Uterus (tissue), 4 donors: ENCODE measurements at places on chromosomes 1 and 21.
A peak's percentile ranks its signal among the peaks of the same experiment; 100 is the strongest.

- DNase-seq, result no peak
Measured at GRCh38 chr1:171716616-171717015, 25.2 kb downstream of the VAMP4 start.

DNA sequence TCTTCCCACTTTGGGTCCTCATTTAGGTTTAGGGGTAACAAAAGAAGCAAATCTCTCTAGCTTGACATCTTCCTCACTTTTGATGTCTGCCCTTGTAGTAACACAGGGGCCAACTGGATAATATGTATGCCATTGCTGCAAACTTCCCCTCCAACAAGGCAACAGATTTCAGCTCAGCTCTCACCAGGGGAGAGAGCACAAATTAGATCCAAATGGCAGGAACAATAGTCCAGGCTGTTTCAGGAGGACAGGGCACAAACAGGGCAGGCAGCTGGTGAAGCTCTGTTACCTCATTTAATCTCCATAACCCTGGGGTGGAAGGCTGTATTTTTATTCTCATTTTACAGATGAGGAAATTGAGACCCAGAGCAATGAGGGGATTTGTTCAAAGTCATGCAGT, 4.3 kb upstream of the PIK3R3 start:
- no peak for DNase-seq

- no peak for DNase-seq
Measured at GRCh38 chr1:199742547-199742946, 285.0 kb upstream of the NR5A2 start.

DNA sequence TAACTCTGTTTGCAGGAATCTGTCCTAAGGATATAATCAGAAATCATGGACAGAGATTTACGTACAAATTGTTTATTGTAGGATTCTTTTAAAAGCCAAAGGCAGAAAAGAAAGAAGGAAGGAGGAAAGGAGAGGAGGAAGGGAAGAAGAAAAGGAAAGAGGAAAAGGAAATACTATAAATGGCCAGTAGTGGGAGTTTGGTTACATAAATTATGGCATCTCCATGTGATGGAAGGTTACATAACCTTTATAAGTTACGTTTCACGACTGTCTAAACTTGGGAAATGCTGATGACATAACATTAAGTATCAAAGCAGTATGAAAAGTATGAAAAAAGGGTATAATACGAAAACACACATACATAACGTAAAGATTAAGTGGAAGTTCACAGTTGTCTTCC, 39.0 kb downstream of the SMYD2 start:
- DNase-seq, result no peak

GRCh38 chr1:236685917-236686814, at the start of gene ACTN2:
Gene ACTN2 (plus strand): TSS chr1:236686499. CDS start chr1:236686674, 175 bp downstream.
- DNase-seq, result peak; percentile 54

GRCh38 chr1:91501523-91501851, 836 bp downstream of the CDC7 start:
- no peak for DNase-seq

DNA sequence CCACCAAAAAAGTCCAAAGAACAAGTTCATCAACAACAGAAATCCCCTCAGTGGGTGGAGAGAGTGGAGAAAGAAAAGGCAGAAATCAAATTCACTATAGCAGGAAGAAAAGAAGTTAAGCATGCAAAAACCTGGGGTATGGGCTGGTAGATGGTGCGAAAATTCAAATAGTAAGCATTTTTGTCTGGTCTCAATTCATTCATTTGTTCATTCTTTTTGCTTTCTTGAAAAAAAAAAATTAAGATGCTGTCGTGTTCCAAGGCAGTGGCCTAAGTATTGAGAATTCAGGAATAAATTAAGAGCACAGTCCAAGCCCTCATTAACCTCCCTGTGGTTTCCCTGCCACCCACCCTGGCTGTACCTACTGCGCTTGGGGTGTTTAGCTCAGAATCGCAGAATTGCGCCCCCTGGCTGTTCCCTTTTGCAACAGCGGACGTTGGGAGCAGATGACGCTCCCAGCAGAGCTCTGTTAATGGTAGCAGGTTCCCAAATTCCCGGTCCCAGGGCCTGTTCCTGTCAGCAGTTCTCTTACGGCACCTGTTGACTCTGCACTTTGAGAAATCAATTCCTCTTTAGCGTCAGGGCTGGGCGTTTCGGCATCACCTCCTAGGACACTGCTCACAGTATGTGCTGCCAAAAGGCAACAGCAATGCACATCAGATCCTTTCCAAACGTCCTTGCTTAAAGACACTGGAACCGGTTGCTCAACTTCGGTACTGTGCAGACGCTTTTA, 34.0 kb upstream of the SSX2IP start:
- DNase-seq, result no peak

DNA sequence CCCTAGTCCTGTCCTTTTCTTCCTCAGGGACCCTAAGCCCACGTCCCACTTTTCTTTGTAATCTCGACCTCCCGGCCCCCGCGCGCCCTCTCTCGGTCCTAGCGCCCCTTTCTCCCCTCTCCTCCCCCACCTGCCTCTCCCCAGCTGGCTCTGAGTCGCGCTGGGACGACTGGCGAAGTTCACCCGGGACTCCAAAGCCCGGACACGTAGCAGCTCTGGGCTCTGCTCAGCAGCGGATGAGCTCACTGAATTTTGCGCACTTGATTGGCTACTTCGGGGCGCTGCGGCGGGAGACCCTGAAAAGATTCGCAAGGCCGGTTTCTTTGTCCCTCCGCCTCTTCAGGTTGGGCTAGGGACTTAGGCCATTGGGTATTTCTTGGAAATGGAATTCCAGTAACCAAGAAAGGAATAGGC, 16.3 kb upstream of the ACKR1 start:
- DNase-seq, result peak; percentile 64
